ENCODE measurements at places on chromosomes 1 and 21.

GRCh38 chr21:25953196-25953595, 217.4 kb downstream of the APP start:
- DNase-seq = no peak

DNA sequence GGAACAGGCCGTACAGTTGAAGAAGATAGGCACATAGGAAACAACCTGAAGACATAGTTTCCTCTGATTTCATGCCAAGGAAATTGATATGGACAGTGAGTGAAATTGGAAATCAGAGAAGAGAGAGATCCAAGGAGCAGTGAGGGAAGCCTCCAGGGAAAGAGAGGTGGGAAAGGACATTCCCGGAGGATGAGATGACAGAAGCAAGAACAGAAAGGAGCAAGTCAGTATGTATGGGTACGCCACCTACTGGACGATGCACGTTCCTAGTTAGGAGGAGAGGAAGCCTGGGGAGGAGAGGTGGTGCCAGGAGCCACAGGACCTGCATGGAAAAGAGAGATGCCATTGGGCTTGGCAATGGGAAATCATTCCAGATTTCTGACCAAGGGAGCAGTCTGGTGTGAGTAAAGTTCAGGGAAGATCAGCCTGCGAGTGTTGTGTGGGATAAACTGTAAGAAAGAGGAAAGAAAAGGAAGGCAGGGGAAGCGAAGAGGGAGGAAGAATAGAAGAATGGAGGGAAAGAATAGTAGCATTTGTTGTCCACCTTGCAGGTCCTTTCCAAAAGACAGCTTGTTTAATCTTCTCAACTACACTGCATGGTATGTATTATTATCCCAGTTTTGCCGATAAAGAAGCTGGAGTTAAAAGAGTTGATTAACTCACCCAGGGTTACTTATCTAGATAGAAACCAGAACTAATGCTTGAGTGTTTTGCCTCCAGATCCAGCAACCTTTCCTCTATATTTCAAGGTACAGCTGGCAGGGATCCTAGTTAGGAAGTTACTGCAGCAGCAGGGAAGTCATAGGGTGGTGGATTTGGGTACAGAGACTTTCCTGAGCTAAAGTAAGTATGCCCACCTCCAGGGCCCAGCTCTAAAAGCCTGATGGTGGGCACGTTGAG, 27.4 kb downstream of the C1orf116 start:
- DNase-seq = peak; percentile 50

- no peak for DNase-seq
Observed at GRCh38 chr1:220761688-220762427, 13.7 kb downstream of the MTARC2 start.

DNA sequence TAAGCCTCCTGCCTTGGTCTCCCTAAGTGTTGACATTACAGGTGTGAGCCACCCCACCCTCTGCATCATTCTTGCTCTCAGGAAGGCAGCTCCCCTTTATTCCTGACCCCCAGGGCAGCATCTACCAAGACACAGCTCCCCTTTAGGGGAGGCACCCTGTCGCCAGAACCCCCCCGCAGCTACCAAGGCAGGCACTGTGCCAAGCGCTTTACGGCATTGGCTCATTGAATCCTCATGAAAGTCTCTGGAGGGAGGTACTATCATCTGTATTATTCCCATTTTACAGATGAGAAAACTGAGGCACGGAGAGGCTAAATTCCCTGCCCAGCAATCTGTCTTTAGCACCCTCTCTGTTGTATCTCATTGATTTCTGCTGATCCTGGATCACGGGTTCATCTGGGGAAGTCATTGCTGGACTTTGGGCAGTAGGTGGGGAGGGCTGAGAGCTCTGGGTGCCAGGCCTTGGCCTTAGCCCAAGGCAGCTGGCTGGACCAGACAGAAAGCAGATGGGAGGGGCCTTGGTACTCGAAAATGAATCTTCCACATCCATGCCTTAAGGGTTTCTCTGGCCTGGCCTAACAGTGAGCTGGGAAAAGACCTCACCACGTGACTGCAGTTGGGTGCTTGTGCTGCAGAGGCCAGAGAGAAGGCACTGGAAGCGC, 5.9 kb downstream of the PLOD1 start:
- no peak for DNase-seq

- DNase-seq = no peak
Observed at GRCh38 chr1:26297791-26298124, 8.7 kb downstream of the UBXN11 start.

GRCh38 chr1:114517348-114517747, 6.3 kb upstream of the TRIM33 start:
- peak; percentile 70 for DNase-seq

GRCh38 chr1:8077120-8077573, 51.0 kb upstream of the ERRFI1 start:
- peak; percentile 92 for DNase-seq

DNA sequence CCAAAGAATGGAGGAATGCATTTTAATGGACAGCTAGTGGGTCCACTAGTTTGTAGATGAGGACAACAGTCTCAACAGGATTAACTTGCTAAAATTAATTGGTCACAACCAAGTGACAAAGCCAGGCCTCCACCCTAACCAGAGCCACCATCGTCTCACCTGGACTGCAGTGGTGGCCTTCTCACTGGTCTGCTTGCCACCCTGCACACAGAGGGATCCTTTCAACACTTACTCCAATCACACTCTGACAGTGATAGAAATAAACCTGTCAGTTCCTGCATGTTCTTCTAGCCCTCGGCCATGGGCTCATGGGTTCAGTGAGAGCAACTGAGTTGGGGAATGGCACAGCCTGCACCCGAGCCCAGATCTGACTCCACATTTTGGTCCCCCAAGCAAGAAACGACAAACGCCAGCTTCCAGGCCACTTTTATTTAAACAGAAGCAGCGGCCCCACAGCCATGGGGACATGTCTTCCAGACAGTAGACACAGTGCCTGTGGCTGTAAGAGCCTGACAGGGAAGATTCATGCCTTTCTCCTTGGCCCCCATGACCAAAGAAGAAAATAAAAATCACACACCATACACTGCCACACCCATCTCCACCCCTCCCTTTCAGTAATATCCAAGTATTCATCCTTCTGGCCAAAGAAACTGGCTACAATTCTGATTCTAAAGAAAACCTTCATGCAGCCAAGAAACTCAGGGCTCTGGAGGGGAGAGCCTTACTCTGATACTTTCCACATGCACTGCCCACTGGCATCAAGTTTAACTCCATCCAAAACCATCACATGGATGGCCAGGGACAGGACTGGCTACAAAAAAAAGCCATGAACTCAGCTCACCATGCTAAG, 37.6 kb downstream of the DHCR24 start:
- no peak for DNase-seq

DNA sequence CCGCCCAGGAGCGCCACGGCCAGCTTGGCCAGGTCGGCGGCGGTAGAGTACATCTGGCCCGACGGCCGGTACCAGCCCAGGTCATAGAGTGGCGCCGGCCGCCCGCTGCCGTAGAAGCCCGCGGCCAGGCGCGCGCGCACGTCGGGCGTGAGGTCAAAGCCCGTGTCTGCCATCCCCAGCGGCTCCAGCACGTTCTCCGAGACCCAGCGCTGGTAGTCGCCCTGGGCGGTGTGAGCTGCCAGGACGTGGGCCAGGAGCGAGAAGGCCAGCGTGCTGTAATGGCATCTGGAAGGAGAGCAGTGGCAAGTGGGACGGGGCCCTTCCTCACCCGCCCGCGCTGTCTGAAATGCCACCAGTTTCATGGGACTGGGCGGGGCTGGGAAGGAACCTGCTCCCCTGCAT, 18.9 kb downstream of the LACTBL1 start:
- DNase-seq = no peak

DNA sequence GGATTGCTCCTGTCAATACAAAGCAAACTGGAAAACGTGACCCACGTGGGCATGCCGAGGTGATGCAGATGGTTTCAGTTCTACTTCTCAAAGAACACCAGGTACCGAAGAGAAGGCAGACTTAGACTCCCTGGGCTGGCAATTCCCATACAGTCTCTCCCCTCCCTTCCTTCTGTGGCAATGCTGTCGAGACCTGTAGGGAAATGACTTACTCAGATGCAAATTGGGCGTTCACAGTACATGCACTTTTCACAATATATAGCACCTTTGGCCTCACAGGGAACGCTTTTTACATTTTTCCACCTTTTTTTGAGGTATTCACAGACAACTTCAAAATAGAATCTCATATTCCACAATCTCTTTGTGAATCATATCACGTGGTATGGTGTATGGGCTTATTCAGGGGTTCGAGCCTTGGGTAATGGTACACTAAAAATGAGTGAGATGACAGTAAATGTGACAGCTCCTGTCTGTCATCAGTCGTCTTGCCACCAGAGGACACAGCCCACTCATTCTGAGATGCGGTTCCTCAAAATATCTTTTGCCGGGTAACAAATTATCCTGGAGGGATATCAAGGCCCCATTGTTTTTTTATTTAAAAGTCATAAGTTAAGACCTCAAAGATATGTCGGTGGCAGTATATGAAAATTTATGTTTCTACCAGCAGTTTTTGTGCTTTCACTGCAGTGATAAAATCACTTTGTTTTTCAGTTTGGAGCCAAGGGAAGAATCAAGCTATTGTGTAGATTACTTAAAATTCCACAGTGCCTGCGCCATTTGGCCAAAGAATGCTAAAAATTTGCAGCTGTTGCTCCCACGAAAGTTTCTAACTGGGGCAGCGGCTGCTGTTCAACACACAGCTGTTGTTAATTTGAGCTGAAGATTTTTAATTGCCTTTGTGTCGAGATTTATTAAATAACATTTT, 168.4 kb downstream of the ZZZ3 start:
- DNase-seq = no peak

DNA sequence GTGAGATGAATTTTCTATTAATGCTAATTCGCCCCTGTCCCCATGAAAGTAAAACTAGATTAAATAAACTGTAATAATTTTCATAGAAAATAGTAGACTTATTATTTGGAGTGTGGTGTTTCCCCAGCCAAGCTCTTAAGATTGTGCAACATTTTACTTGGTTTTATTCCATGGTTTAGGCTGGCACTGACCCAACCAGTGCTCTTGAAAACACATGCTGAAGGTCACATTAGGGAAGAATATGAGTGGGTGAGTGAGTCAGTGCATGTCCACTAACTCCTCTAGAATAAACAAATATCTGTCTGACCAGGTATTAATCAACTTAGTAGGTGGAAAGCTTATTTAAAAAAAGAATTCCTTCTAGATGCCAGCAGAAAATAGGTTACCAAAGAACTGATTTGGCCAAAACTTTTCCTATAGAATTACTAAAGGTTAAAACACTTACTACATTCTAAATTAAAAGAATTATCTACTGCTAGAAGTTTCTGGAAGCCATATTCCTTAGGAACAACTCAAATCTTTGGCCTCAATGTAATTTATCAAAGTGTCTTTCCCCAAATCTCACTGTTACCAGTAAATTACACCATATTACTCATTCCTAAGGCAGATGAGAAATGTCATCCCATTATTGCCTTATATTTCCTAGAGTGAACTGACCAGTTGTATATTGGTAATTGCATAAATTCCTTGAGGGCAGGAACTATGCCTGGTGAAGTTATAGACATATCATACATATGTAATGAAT, 89.7 kb upstream of the RGS1 start:
- peak; percentile 62 for DNase-seq

- peak; percentile 39 for DNase-seq
Observed at GRCh38 chr1:46301808-46302640, 1.4 kb downstream of the LRRC41 start.

- no peak for DNase-seq
Observed at GRCh38 chr1:201214461-201214860, 23.8 kb downstream of the IGFN1 start.
